ENCODE measurements at places on chromosomes 1 and 21.

GRCh38 chr1:197916500-197916983 lies 630 bp upstream of the LHX9 start:
- DNase-seq = no peak

DNA sequence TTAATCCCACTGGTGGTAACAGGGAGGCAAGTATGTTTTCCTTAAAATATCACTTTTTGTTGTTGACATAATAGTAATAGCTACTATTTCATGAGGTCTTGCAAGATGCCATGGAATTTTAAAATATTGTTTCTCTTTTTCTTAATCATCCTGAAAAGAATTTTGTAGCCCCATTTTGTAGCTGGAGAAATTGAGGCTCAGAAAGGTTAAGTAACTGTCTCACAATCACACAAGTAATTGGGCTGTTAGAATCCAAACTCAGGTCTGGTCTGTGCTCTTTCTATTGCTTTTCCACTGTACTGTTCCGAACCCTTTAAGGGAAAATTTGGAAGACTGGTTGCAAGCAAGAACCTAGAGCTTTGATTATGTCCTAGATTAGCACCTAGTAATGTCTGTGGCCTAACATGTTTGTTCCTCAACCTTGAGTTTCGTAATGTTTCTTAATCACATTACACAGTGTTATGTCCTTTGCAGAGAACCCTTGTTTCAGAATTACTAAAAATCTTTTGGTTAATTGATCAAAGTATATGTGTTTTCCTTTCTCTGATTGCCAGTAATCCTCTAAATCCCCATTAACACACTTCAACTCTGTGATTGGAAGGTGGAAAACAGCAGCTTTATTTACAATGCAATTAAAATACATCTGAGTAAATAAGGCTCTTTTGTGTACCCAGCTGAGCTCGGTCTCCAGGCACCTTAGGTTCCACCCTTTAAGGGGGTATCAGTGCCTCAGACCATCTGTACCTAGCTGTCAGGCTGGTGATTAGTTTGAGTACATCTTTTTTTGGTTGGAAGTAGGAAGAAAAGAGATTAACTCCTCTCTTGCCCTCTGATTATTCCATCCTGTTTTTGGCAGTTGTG lies 10.4 kb downstream of the LRRC42 start:
- no peak for DNase-seq

GRCh38 chr1:221862971-221863370 lies 121.1 kb upstream of the DUSP10 start:
- no peak for DNase-seq

DNA sequence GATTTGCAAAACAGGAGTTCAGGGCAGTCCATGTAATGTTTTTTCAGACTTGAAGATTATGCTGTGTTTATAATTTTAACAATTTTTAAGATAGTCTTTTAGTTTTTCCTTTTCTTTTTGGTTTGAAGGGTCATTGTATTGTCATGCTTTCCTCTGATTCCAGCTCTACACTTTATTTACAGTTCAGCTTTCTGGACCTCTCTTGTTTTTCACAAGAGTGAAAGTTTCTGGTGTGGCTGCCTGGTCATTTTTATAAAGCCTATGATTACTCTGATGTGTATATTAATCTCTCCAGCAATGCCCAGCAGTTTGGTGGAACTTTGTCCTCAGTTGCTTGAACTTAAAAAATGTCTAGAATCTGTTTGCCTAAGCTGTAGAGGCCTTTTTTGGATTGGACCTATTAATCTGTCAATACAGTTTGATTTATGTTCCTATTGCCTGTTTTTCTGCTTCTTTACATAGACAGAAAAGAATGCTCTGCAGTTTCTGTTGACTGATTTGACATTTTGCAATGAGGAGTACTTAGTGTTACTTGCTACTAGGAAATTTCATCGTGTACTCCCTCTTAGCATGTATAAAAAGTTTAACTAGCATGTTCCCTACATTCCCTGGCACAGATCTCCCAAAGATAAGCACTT lies 52.2 kb downstream of the XCL2 start:
- DNase-seq = no peak

DNA sequence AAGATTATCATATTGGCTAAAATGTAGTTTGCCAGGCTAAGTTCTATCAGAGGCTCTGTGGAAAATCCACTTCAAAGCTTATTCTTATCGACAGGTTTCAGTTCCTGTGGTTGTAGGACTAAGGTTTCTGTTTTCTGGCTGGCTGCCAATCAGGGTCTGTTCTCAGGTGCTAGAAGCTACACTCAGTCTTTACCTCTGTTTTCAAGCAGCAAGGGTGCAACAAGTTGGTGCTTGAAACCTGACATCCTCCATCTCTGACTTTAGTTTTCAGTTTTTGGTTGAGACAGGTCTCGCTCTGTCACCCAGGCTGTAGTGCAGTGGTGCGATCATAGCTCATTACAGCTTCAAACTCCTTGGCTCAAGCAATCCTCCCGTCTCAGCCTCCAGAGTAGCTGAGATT lies 15.3 kb upstream of the TMCO2 start:
- peak; percentile 10 for DNase-seq

- DNase-seq = no peak
Measured at GRCh38 chr1:26156285-26157038, 2.4 kb upstream of the FAM110D start.

All from stimulated activated CD4-positive, alpha-beta T cell treated with anti-CD3 and anti-CD28 coated beads, Interleukin-2, amount 100 ng/mL, for 4 hours (primary cell).